ENCODE measurements at places on chromosomes 3 and 15.
A peak's percentile ranks its signal among the peaks of the same experiment; 100 is the strongest.

DNA sequence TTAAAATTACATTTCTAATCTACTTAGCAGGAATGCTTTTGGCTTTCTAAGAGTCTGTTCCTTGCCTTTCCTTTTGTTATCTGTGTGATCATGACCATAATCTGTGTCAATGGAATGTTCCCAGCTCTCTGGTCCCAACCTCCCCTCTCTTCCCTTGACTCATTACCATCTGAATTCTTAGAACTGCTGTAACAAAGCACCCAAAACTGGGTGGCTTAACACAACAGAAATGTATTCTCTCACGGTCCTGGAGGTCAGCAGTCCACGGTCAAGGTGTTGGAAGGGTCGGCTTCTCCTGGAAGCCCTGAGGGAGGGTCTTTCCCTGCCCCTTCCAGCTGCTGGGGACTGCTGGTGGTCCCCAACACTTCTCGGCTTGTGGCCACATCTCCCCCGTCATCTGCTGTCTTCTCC lies 81.1 kb downstream of the LRRK1 start:
- DNase-seq = no peak

GRCh38 chr3:102480139-102480538 lies 45.3 kb downstream of the ZPLD1 start:
- no peak for DNase-seq

DNA sequence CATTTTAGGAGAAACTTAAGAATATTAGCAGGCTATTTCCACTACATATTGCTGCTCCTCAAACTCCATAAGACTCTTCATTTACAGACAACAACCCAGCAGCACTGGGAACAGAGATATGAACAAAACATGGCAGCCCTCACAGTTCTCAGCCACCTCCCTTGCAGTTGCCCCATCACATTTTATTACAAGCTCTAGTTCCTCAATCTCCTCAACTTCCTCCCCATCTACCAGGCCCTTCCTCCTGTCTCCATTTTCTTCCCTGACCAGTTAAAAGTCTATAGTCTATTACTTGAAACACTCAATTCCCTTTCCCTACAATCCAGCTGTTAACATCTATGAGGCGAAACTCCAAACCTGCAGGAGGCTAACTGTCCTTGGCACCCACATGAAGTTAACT lies 412.5 kb downstream of the TBC1D5 start:
- no peak for DNase-seq

DNA sequence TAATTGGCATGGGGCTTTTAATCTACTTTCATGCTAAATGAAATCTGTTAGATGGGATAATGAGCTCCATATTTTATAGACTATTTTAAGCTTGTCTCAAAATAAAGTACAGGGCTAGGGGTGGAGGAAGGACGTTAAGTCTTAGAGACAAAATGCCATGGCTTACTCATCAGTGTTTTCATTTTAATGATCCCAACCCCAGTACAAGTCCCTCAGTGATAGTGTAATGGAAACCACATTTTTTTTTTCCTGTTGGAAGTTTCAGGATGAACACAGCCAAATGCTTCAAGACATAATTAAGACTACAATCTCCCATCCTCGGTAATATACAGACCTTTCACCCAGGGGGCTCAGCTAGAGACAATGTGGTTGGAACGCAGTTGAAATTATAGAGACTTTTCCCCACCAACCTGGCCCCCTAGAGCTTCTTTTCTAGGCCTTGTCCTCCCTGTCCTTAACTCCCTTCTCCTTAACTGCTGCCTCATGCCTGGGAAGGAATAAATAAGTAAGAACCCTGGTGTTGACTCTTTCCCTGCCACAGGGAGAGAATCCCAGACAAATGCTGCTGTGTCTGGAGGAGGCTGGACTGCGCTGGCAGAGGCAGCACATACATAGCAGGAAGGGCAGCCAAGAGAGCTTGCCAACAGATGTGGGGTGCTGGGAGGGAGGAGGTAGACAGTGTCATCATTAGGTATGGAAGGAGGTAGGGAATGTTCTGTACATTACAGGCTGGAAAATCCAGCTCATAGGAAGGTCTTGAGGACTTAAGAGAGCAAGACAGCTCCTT lies 115.4 kb upstream of the ROPN1 start:
- DNase-seq = peak; percentile 63

GRCh38 chr3:150733373-150733935 lies 29.5 kb downstream of the SIAH2 start:
- DNase-seq = no peak

GRCh38 chr15:89451846-89452245 lies 44.5 kb downstream of the RHCG start:
- no peak for DNase-seq

GRCh38 chr3:172303941-172304558 lies 144.2 kb downstream of the GHSR start:
- DNase-seq = no peak

GRCh38 chr15:98311566-98312188 lies 336.7 kb upstream of the IGF1R start:
- DNase-seq = peak; percentile 80

DNA sequence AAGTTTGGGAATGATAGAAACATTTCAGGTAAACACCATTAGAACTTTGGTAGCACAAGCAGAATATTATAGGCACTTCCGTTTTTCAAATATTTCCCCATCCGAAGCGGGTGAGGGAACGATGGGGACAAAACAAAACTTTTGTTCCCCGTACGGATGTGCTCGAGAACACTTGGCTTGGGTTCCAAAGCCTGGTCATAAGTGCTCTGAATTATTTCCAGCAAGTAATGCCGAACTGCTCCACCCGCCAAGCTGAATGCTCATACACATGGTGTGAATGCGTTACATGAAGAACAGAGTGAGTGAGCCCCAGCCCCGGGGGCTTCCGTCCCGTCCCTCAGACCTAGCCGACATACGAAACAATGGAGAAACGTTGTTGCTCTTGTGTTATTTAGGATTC lies 438.2 kb upstream of the ARRDC4 start:
- DNase-seq = peak; percentile 57

GRCh38 chr15:51841406-51842040 lies 12.1 kb downstream of the TMOD3 start:
- no peak for DNase-seq

GRCh38 chr3:71951361-71951760 lies 166.4 kb upstream of the PROK2 start:
- DNase-seq = no peak

DNA sequence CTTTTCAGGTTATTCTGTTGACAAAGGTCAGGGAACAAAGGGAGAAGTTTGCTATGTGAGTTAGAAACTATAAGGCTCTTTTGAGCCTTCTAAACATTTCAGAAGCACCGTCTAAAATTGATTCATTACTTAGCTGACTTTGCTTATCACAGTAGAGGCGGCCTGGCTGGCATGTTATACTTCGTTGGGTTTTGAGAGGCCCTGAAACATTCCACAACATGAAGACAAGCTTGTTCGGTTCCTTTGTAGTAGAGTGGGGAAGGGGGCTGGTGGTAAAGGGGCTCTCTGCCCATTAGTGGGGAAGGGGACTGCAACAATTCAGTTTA lies 23.6 kb downstream of the ZBTB38 start:
- no peak for DNase-seq

- no peak for DNase-seq
These were observed 27.1 kb upstream of the ACKR4 start for GRCh38 chr3:132570016-132570415.

GRCh38 chr15:39269821-39270220 lies 311.1 kb upstream of the THBS1 start:
- DNase-seq = no peak

GRCh38 chr15:50053055-50053856 lies 65.8 kb downstream of the ATP8B4 start:
- DNase-seq = no peak

DNA sequence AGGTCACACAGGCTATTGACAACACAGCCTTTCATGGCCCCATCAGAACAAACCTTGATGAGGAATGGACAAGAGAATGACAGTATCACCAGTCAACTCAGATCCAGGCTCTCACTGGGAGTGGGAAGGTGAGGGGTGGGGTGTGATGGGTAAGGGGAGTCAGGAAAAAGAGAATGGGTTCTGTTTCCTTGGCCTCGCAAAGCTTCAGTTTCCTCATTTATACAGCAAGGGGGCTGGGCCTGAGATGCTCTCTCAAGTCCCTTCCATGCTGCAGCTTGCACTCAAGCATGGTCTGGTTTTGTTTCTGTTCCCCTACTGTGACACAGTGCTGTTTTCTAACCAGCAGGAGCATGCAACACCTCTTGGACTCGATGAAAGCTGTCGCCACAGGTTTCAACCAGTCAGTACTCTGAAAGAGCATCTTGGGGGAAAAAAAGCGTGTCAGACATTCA lies 65.7 kb upstream of the IL12A start:
- no peak for DNase-seq

DNA sequence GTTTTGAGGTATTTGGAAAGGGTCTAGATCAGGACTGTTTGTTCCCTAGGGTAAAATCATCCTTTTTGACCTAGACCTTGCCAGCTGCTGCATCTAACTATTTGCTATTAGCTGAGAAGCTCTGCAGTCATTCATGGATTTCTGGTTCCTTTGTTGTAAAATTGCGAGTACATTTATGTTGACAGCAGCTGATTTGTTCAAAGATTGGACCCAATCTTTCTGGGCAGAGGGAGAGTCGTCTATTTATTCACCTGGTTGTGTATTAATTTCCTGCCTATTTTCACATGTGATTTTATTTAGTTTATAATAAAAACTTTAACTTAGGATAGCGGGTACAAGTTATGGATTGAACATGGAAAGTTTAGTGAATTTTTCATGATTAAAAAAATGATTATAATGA lies 236.3 kb downstream of the CNTN4 start:
- no peak for DNase-seq

DNA sequence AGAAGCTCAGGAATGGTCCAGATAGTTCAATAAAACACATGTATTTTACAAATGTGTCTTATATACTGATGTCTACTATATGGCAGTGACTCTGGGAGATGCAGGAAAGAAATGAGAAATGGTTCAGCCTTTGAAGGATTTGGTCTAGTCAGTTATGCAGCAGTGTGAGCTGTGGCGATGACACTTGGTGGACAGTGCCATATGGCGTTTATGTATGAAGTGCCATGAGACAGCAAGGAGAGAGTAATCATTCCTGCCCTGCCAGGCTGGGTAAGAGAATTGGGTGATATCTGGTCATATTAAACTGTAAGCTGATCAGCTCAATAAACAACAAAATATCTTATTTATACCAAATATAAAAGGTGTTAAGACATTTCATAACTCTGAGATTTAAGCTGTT lies 47.6 kb upstream of the ANP32A start:
- no peak for DNase-seq

GRCh38 chr3:158725348-158726011 lies 6.8 kb downstream of the RARRES1 start:
- peak; percentile 76 for DNase-seq

- no peak for DNase-seq
These were observed 51.1 kb downstream of the SYNM start for GRCh38 chr15:99155961-99156443.

- no peak for DNase-seq
These were observed 144.8 kb upstream of the BHLHE40 start for GRCh38 chr3:4834403-4834866.

GRCh38 chr15:101189409-101190091 lies 62.3 kb downstream of the CHSY1 start:
- DNase-seq = peak; percentile 39

DNA sequence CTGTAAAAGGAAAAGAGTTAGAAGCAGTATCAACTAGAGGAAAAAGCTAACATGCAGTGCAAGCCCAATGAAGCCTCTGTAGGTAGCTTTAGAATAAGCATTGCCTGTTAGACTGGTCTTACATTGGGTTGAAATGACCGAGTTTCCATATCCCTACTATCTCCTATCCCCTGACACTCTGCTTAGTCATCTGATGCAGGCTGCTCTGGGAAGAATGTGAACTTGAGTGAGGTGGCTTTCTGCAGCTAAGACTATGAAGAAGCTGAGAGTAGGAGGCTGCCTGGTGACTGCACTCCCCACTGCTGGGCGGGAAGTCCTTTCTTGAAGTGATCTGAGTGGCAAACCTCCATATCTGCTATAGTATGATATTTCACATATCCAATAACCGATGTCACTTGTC lies 64.7 kb downstream of the OXSM start:
- DNase-seq = no peak

- DNase-seq = no peak
These were observed 188.4 kb upstream of the PFN2 start for GRCh38 chr3:150158943-150159625.

DNA sequence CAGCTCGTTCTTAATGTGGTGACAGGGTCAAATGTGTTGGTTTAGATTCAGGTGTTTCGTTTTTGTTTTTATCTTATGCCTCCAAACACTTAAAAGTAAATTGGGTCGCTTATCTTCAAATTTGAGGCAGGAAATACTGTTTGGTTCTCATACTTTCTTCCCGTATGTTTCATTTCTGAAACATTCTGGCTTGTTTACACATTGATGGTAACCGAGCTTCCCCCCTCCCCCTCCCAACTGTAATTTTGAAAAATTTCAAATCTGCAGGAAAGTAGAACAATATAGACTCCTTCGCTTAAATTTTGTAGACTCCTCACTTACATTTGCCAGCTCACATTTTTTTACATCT lies 64.9 kb downstream of the CMTM8 start:
- DNase-seq = no peak

GRCh38 chr15:86221119-86221518 lies 141.4 kb downstream of the AGBL1 start:
- DNase-seq = no peak

GRCh38 chr15:92502336-92502735 lies 108.7 kb downstream of the ST8SIA2 start:
- DNase-seq = no peak

DNA sequence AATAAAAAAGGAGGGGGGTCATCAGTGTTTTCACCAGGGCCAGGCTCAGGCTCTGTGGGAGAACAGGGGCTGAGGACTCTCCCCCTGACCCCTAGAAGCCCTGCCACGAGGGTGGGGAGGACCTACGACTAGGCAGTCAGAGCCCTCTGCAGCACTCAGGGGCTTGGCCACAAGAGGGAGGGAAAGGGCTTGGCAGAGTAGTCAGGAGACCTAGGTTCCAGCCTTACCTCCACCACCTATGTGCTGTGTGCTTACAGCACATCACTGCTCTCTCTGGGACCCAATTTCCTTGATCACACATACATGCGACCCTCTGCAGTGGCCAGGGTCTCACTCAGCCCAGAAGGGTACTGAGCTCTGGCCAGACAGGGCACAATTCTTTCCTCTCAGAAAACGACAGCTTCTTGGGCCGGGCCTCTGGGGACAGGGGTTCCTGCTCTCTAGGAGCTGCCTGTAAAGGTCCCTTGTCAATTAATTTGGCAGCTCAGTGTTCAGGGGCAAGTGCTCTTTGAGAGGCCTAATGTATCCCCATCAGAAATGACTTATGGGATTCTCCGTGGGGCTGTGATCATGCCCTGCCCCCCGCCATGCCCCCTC lies 16.4 kb upstream of the SKIC8 start:
- no peak for DNase-seq

- DNase-seq = peak; percentile 64
These were observed 43.0 kb upstream of the USP3 start for GRCh38 chr15:63461230-63461985.

- DNase-seq = peak; percentile 76
These were observed 3.9 kb upstream of the CHSY1 start for GRCh38 chr15:101255615-101256241.

DNA sequence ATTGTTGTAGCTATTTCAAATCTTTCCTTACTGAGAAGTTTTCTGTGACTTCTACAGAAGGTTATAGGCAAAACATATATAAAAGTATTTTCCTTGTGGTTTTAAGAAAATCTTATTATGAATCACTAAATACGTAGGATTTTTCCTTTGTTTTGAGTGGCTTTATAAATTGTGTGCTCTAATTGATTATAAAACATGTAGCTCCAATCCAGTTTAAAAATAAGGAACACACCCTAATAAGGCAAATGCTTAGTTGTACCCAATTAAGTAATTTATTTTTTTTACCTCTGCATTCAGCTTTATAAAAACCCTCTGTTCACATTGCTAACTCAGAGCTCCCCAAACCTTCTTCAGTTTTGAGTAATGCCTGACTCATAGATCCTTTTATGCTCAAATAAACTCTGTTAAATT lies 408.0 kb downstream of the NAALADL2 start:
- DNase-seq = no peak

Data from right hindlimb (tissue), 1 donor.